CD4-positive, alpha-beta T cell treated with Interleukin-17A for 1 hour (primary cell): ENCODE measurements at places on chromosomes 3 and 15.

- DNase-seq: no peak
These were observed 274.9 kb upstream of the ZPLD1 start for GRCh38 chr3:102159810-102160451.

DNA sequence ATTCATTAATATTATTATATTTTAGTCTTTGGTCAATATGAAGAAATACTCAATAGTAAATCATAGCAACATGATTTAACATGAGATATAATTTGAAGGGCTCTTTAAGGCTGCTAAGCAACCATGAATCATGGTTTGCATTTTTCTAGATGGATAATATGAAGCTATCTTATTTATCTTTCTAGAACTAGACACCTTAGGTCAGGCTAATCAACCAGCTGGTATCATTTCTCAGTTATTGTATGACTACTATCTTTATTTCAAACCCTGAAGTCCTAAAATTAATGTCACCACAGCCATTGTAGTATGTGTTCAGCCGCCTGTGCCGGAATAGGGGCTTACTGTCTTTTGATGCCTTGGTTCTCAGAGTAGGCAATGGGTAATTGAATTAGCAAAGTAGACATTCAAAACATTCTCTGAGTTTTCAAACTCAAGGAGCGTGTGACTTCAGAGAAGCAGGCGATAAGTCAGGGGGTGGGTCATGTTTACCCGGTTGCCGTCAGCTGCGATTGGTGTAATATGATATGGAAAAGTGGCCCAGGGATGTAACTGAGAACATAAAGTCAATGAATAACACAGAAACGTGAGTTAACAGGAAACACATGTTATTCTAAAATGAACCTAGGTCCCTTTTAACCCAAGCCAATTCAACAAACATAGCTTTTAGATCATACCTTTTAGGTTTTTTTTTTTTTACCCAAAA, 93.4 kb upstream of the CTDSPL start:
- DNase-seq: no peak

DNA sequence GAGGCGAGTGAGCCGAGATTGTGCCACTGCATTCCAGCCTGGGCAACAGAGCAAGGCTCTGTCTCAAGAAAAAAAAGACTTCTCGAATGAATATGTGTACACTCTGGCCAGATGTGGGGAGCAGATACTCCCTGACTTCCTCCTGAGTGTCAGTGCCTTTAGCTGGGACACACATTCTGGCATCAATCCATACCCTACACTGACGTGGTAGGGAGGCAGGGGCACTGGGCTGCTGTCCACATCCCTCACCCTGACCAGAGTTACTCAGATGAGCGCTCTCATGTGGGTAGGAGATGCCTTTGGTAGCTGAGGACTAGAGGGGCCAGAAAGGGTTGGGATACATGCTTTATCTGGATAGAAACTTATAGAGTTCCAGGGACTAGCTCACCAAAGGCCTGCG, 15.6 kb downstream of the LIMD1 start:
- no peak for DNase-seq

DNA sequence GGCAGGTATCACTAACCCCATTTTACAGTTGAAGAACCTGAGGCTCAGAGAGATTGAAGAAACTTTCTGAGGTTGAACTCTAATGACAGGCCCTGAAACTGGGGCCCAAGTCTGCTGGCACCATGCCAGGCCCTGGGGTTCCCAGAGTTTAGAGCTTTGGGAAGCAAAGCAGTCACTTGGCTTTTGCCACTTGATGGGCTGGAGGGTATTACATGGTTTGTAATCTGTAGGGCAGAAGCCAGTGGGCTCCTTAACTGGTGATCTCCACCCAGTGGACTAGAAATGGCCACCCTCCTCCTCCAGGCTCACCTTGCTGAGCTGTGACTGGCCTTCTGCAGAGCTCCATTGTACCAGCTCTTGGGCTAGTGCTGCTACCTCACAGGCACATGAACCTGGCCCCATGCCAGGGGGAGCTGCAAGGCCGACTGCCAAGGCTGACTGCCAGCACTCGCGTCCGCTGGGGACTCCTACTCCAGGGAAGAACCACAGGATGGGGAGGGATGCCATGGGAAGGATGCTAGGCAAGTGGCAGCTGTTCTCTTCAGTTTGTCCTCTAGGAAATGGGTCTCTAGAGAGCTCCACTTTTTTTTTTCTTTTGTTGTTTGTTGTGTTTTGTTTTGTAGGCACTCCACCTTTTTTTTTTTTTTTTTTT, 104.8 kb downstream of the ETFA start:
- DNase-seq: no peak

DNA sequence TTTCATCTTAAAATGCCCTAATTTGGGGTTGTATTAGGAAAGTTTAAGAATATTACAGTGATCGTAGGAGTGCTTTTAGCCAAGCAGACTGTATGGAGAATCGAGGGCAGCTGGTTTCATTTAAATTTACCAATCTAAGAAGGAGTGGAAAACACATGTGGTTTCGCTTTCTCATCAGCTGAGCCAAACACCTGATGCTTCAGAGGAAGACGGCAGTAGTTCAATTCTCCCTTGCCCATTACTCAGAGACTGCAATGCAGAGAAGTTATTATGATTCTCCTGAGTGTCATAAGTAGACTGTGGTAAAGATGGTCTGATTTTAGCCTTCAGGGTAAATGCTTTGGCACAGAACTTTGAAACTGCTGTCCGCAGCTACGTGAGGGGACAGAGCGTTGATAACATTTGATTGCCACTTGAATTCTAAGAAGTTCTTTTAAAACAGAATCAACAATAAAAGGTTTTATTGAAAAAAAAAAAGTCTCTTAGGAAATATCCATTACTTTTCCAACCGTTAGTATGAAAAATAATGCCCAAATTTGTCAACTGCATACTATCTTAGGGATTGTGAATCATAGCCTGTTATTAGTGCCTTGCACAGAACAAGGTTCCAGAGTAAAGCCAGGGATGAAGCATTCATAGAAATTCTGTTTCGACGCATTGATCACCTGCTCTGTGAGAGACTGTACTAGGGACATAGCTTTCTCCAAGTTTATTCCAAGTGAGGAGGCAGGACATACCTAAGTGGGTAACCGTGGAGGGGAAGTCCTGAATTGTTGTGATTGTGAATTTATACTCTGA, 25.6 kb downstream of the LYSMD4 start:
- peak; percentile 33 for DNase-seq

GRCh38 chr3:37554364-37554763, 307.3 kb upstream of the CTDSPL start:
- DNase-seq: no peak

- DNase-seq: no peak
These were observed 4.8 kb downstream of the SMAD6 start for GRCh38 chr15:66706840-66707239.

DNA sequence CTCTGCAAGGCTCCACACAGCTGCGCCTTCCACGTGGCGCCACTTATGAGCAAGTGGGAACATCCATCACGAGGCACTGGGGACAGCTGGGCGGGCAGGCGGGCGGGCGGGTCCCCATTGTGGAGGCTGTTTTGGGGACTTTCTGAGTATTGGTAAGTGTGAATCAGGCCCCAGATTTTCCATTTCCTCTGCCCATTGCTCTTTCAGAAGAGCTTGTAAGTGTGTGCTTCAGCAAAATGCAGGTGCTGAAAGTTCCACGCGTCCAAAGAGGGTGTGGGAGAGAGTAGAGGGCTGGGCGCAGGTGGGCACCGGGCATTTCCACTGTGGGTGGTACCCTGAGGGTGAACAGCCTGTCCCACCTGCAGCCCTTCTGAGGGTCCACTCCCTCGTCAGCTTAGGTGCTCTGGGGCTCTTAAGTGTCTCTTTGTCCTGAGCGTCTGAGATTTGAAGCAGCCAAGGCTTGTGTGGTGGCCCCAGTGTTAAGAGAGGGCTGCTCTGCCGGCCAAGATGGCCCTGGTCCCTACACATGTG, 177.1 kb downstream of the RPLP1 start:
- DNase-seq: no peak

GRCh38 chr3:172442606-172443005, 5.7 kb downstream of the GHSR start:
- no peak for DNase-seq

DNA sequence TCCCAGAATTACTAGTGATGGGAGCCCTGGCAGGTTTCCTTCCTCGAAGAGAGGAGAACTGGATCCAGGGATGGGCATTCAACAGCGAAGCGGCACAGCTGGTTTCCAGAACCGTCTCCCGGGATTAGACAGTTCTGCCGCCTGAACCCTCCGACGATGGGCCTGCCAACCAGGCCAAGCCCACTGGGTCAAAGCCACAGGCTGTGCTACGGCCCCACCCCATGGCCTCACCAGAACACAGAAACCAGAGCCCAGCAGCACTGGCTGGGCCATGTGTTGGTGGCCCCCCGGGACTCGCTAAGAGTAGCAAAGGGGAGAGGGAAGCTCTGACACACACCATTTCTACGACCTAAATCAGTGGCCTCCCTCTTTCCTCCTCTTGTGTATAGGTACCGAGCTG, 2.2 kb downstream of the C15orf62 start:
- no peak for DNase-seq

DNA sequence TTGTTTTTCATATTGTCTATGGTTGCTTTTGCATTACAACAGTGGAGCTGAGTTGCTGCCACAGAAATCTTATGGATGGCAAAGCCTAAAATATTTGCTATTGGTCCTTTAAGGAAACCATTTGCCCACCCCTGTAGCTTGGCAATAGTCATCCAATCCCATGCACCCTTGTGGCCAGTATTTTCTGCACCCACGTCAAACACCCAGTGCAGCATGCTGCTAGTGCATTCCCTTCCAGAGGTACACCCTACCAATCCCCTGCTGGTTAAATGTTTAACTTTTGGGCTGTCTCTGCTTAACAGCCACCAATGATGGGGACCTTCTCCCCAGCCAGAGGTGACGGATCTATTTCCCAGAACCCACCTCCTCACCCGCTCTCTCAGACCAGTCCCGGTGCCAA, 23.8 kb upstream of the SLC6A11 start:
- no peak for DNase-seq

DNA sequence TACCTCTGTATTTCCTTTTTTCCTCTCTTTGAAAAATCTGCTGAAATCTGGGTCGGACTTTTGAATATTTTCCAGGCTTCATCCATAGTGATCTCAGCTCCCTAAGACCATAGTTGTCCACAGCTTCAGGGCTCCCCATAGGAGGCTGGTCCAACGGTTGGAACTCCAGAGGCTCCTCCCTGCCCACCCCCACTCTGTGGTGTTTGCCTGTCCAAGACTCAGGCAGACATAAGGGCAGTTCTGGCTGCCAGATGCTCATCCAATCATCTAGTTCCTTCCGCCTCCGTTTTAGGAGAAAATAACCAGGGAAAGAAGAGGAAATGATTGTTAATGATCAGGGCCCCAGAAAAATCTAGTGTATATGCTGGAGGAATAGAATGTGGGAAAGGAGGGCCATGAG, 27.9 kb upstream of the PRTG start:
- DNase-seq: no peak

- no peak for DNase-seq
These were observed 124.7 kb upstream of the TSPAN3 start for GRCh38 chr15:77195586-77195985.

- peak; percentile 6 for DNase-seq
These were observed 218.7 kb upstream of the MDFIC2 start for GRCh38 chr3:70531063-70531657.

- no peak for DNase-seq
These were observed 70.2 kb upstream of the BFSP2 start for GRCh38 chr3:133329626-133330025.

DNA sequence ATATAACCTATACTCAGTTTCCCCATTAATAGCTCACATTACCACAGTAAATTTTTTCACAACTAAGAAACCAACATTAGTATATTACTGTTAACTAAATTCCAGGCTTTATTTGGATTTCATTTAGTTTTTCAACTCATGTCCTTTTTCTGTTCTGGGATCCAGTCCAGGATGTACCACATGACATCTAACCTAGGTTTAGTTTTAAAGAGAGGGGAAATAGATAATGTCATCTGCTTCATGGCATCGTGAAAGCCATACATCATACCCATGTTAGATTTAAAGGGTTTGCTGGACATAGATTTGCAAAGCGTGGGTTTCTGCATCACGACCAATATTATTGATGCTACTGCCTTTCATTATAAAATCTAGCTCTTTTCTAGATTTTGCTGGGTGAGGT, 33.2 kb upstream of the RPP14 start:
- DNase-seq: no peak

- DNase-seq: no peak
These were observed 77.2 kb upstream of the CFAP20DC start for GRCh38 chr3:59127071-59127470.

DNA sequence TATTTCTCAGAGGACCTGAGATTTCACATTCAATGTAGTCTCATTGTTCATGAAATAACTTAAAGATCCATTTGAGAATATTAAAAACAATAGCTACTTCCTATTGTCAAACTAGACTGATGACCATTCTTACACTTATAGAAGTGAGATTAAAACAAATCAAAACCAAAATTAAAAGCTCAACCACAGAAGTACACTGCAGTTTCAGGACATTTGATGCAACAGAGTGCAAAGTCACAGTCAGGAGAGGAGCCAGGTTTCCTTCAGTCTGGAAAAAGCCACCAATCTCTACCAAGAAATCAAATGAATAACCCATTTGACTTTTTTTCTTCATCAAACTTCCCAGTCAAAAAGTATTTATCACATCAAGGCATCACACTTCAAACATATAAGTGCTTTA, 5.5 kb downstream of the CCPG1 start:
- no peak for DNase-seq

DNA sequence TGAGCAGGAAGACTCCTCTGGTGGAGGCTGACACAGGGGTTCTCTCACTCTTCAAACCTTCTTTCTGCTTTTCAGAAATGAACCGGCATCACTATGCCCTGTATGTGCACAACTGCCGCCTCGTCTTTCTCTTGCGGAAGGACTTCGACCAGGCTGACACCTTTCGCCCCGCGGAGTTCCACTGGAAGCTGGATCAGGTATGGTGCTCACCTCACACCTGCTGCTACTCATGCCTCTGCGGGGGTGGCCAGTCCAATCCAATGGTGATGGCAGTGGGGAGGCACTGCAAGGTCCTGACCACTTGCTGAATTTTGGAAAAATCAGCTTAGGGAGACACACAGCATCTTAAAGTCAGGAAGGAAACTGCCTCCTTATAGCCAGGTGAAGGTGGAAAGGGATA, 211.3 kb upstream of the TRIM42 start:
- no peak for DNase-seq

DNA sequence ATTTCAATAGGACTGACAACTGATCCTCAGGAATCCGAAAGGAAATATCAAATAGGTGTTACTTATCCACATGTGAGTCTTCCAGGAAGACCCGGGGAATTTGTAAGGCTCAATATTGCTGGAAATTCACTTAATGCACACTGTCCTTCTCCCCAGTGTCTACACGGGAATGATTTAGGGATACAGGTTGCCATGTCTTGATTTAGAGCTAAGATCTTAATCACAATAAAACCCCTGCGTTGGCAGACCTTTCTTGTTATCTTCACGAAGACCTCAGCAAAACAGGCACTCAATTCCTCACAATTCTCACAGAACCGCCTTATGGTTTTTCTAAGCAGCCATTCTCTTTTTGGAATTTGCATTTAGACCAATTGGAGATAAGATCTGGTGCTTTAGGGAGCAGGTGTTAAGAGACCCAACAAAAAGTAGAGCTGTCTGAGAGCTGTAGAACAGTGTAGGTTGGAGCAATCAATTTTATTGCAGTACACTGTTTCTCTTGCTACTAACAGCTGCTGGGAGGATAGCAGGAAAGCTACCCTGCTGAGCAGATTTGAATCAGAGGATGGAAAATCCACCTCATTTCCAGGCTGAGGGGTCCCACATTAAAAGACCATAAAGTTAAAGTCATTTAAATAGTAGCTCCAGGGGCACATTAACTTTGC, 925.7 kb downstream of the EPHA3 start:
- DNase-seq: no peak
